Astrocyte of the spinal cord (primary cell): ENCODE measurements at places on chromosomes 5 and 9.

GRCh38 chr9:8491563-8491962, 692.0 kb upstream of the DMAC1 start:
- DNase-seq = no peak

DNA sequence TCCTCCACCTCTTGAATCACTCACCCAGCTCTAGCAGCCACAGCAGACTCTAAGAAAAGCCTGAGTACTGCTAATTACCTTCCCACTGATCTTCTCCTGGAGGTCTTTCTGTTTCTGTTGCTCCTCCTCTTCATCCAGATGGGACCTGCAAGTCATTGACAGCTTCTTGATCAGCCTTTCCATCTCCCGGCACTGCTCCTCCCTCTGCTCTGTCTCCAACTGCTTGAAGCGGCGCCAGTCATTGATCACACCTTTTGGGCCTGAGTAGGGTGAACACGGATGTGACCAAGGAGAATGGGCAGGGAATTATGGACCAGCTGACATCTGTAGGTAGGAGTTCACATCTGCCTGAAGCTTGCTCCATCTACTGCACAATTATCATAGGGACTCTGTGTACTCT, 5.5 kb downstream of the PDCL start:
- no peak for DNase-seq

DNA sequence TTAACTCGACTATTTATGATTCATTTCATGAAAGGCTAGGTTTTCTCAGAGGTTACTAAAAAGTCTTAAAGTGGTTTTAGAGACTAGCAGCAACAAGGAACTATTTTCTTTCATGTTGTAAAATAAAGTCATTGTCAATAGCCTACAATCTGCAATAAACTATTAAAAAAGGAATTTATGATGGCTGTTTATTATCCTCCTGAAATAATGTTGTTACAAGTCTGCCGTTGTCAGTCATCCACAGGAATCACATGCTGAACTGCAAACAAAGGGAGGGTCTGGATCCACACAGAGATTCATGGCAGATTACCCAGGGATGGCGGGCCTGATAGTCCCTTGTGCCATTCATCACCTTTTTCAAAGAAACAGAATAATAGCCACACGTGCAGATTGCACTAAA, 49.2 kb downstream of the TMEM174 start:
- DNase-seq = no peak

DNA sequence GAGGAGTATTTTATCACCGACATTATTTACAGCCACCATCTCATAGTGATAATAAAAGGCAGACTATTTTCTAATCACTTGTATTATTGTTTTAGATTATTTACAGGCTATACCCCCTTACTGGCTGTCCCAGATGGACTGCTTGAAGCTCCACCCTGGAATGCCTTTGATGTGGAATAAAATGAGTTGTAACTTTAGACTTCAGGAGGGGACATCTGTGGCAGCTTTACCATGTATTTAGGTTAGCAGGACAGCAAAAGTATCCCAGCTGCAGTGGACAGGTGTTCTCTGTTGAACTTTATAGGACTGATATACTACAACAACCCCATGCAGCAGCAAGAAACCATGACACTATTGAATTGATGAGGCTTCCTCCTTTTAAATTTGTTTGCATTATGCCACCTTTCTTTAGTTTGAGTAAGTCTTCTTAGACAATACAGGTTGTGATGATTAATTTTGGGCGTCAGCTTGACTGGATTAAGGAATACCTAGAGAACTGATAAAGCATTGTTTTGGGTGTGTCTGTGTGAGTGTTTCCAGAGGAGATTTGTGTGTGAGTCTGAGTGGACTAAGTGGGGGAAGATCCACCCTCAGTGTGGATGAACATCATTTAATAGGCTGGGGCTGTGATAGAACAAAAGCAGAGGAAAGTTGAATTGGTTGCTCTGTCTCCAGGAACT, 29.2 kb upstream of the C9orf57 start:
- DNase-seq = no peak

DNA sequence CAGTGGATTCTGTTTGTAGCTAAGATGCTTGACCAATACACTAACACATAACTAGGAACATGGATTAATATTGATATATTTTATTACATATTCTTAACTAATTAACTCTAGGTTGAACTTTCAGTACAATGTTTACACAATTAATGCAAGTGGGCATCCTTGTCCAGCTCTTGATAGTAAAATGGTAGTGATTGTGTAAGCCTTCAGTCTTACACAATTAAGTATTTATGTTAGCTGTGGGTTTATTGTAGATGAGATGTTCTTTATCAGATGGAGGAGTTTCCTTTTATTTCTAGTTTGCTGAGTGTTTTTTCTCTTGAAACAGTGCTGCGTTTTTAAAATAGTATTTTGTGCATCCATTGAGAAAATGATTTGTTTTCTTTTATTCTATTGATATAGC, 1210.8 kb downstream of the CDH12 start:
- DNase-seq = no peak

DNA sequence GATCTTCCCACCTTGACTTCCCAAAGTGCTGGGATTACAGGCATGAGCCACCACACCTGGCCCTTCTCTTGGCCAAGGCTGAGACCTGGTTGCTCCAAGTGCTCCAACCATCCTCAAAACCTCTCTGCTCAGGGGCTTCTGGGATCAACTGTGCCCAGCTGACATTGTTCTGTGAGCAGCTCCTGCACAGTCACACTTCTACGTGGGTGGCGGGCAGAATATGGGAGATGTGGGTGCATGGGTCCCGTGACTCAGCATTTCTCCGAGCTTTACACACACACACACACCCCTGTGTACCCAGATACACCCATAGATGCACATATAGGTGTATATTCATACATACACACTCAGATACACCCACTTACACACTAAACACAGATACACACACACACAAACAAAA, 10.5 kb upstream of the MYORG start:
- no peak for DNase-seq

DNA sequence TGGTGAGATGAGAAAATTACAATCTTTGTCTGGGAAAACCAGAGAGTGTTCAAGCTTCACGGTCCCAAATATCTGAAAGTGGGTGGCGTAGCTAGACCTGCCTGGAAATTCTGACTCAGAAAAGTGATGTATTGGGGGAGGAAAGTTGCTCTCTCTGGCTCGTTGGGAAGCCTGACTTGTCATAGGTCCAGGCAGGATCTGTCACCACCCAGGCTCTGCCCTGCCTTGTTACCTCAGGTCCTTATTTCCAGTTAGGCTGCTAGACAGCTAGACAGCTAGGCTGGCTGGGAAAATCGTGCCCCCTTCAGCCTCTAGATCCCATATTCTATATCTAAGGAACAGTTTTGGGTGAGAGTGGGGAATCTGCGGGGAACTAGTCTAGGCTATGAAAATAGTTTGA, 41.0 kb upstream of the HCN1 start:
- DNase-seq = no peak

- DNase-seq = no peak
Measured at GRCh38 chr5:111744455-111744854, 12.5 kb downstream of the NREP start.

- no peak for DNase-seq
Measured at GRCh38 chr5:44167540-44167939, 221.7 kb downstream of the FGF10 start.

DNA sequence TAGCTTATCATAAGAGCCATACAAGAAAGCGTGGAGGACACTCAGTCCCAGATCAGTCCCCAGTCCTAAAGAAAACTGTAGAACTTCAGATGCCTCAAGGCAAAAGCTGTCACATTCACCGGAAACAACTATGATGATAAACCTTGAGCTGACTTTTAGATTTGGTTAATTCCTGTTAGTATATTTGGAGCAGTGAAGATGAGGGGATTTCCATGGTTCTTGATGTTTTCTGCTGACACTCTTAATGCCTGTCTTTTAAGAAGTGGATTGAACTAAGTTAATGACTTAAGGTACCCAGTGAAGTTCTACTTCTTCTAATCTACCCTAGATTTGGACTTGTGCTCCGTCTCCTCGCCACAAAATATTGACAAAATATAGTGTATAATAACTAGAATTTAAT, 355.0 kb downstream of the EBF1 start:
- no peak for DNase-seq

DNA sequence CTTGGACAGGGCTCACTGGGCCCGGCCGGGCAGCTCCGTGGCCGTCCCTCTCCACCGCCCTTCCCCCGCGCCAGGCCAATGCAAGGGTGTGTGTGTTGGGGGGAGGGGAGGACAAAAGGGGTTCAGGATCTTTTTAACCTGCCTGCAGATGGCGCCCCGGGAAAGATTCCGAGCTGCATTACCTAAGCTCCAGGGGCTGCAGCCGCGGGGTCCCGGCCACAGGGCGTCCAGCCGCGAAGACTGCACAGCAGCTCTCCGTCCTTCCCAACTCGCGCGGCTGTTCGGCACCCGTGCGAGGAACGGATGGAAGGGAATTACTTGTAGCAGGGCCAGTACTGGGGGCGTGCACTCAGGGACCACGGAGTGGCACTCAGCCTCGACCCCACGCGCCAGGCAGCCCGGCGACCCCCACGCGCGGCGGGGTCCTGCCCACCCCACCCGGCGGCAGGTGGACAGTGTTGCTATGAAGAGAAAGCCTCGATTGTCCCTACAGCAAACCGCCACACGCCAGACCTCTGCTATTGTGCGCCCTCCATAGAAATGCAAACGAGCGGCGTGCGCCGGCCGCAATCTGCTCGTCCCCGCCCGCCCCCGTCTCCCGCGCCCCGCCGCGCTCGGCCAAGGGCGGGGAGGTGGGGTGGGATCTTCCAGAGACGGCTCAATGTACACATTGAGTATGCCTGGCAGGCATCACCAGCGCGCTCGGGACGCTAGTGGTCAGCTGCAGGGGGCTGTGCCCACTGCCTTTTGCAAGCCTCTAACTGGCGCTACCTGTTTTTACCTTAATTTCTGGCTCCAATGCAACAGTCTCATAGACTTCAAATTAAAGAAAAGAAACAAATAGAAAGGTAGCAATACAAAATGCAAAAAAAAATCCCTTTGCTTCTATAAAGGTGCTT, 796 bp upstream of the GADD45G start:
- DNase-seq = peak; percentile 45

- no peak for DNase-seq
Measured at GRCh38 chr9:23772385-23772783, 53.7 kb downstream of the ELAVL2 start.

GRCh38 chr5:133294380-133294779, 242.6 kb downstream of the HSPA4 start:
- no peak for DNase-seq

- peak; percentile 30 for DNase-seq
Measured at GRCh38 chr5:165209101-165209727, 1703.8 kb downstream of the MAT2B start.

- no peak for DNase-seq
Measured at GRCh38 chr5:29662876-29663275, 1530.6 kb upstream of the CDH6 start.

GRCh38 chr5:97167435-97167834, 15.6 kb downstream of the RIOK2 start:
- no peak for DNase-seq

GRCh38 chr5:93054424-93055163, 526.4 kb downstream of the NR2F1-AS1 start:
- no peak for DNase-seq

GRCh38 chr9:28155067-28155466, 581.8 kb upstream of the C9orf72 start:
- peak; percentile 14 for DNase-seq

DNA sequence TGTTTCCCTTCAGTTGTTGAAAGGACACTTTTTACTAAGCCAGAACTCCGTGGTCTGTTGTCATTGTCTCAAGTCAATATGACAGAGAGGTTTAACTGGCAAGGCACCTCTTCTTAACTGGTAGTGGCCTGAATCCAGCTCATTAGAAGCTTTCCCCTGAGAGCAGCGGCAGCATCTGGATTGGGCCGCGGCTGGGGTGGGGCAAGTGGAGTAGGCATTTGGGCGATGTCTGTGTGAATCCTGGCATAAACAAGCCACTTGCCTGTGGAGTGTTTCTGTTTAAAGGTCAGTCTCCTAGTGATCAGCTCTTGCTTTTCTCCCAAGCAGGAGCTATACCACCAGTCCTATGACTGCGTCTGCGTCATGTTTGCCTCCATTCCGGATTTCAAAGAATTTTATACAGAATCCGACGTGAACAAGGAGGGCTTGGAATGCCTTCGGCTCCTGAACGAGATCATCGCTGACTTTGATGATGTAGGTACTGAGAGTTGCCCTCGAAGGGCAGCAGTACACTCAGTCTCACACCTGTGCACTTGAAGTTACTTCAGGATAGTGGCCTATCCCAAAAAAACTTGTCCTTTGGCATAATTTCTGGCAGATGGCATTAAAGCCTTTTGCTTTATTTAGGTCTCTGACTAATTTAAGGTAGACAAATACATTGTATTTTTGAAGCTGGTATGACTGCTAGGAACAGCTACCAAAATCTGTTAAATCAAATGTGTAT, 48.9 kb downstream of the CFAP90 start:
- no peak for DNase-seq

DNA sequence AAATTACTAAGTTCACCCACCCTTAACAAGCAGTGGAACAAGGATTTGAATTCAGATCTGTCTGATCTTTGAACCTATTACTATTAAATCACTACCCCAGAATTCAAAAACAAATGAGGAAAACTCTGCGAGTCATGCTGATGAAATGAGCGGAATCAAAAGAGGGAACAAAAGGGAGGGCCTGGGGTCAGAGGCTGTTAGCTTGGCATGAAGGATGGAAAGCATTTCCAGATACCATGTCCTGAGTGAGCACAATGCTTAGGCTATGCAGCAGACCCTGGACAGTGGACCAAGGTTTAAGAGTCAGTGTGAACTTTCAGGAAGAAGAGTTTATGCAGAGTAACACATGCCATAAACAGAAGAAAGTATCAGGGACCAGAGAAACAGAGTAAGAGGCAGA, 30.5 kb downstream of the GRIA1 start:
- no peak for DNase-seq

- DNase-seq = no peak
Measured at GRCh38 chr5:150931368-150931965, 26.7 kb upstream of the ZNF300 start.

DNA sequence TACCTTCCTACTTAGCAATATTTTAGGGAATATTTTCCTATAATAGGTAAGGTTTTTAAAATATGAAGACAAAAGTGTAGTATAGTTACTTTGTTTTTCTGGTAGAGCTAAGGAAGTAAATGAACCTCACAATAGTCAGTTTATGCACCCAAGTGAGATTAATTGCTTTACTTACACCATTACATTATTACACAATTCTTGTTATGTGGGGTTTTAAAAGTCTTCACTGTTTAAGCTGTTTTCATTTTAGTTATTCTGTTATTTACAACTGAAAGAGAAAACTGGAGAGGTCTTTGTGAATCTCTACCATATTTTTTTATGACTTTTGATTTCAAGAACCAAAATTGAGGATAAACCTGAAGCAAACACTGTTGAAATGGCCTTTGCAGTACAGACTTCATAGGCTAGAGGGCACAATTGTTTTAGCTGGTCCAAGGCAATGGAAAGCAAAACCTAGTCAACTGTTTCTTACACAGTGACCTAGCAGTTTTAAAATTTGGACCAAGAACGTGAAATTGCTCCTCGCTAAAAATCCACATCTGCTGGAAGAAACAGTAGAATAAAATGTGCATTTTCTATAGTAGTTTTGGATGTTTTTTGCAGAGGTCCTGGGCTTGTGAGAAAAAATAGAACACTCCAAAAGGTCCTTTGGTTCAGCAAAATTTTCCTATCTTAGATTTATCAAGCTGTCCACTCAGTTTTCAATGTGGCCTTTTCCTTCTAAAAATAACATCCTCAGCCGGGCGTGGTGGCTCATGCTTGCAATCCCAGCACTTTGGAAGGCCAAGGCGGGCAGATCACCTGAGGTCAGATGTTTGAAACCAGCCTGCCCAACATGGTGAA, 66.4 kb upstream of the FER start:
- peak; percentile 76 for DNase-seq

- no peak for DNase-seq
Measured at GRCh38 chr5:143800715-143801114, 11.2 kb upstream of the HMHB1 start.
